ENCODE measurements at places on chromosomes 12 and 14.

GRCh38 chr12:14698555-14698954, 2.2 kb upstream of the GUCY2C start:
- DNase-seq = no peak

GRCh38 chr12:117101953-117102799, 3.0 kb upstream of the TESC start:
- DNase-seq = no peak

DNA sequence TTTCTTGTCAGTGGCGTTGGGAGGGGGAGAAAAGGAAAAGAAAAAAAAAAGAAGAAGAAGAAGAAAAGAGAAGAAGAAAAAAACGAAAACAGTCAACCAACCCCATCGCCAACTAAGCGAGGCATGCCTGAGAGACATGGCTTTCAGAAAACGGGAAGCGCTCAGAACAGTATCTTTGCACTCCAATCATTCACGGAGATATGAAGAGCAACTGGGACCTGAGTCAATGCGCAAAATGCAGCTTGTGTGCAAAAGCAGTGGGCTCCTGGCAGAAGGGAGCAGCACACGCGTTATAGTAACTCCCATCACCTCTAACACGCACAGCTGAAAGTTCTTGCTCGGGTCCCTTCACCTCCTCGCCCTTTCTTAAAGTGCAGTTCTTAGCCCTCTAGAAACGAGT, 1.9 kb downstream of the ASCL1 start:
- peak; percentile 9 for DNase-seq

GRCh38 chr14:65472189-65472588, 59.7 kb downstream of the FUT8 start:
- peak; percentile 68 for DNase-seq

DNA sequence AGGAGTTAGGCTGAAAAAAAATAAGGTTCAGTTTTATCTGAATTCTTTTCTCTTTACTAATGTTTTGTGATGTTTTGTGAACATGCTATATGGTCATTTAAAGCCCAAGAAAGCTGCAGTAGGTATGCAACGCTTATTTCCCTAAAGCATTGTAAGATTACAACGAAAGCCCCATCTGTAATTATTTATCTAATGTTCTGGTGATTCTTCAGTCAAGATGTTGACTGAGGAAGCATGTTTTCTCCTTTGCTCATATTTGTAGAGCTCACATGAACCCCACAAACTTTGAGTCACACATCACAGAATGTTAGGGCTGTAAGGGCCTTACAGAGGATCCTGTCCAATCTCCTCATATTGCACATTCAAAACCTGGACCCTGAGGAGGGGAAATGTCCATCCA, 3.2 kb upstream of the TUBA1C start:
- DNase-seq = no peak

DNA sequence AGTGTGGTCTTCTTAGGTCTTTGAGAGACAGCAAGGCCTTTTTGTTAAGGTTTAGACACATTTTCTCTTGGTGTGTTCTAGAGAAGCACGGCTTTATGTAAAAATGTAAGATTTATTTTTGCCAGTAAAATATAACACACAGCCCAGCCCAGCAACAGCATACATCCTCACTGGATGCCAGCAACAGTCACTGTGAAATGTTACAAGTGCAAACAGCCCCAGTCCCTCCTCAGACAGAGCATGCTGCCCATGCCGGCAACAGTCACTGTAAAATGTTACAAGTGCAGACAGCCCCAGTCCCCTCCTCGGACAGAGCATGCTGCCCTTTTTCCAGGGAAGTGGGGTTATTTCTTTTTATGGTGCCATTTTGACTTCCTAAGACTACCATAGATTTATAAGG, 207.6 kb downstream of the CHST11 start:
- DNase-seq = no peak

DNA sequence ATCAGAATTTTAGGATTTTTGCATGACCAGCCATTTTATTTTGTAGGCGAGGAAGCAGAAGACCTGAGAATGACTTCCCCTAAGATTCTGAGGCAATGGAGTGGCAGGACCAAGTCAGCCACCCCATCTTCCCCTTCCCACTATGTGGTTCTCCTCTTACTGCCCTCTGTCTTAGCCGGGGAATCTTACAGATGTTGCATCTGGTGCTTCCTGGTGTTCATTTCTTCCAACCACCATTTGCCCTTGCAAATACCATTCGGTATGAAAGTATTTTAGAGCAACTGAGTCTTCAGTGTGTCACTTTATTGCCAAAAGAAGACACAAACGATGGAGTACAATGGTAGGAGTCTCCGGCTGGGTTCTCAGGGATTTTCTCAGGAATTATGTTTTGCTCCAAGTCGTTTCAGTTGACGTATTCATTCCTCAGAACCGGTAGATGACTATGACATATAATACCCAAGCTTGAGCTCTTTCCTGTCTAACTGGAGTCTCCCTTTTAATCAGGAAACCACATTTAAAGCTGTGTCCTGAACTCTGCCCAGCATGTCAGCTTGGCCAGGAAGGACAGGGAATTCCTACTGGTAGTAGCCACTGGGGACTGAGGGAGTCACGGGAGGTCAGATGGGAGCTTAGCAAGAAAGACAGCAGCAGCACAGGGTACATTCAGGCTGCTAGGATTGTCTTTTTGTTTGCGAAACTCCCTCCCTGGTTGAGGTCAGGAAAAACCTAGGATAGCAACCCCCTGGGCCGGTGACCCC, 87.0 kb downstream of the SAMD4A start:
- DNase-seq = no peak

- peak; percentile 26 for DNase-seq
These were observed 3.4 kb upstream of the MYRFL start for GRCh38 chr12:69821456-69822159.

DNA sequence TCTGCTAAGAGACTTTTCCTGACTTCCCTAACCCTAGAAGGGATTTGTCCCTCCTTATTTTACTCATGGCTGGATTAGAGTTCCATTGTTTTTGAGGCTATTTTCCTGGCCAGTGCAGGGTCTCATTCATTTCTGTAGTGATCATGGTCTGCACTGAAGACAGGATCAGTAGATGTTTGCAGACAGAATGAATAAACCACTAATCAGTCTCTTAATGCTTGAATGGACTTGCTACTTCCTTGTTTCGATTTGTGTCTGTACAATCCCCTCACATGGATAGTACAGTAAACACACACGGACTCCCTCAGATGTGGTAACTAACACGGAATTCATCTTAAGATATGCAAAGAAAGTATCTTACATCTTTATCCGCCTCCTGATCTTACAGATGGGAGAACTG, 102.6 kb upstream of the PRB2 start:
- peak; percentile 7 for DNase-seq

- DNase-seq = no peak
These were observed 44.7 kb downstream of the RIMKLB start for GRCh38 chr12:8742501-8742900.

- DNase-seq = peak; percentile 29
These were observed 40.2 kb downstream of the PAH start for GRCh38 chr12:102876883-102877282.

GRCh38 chr12:110546339-110546738, 36.8 kb downstream of the PPTC7 start:
- no peak for DNase-seq

DNA sequence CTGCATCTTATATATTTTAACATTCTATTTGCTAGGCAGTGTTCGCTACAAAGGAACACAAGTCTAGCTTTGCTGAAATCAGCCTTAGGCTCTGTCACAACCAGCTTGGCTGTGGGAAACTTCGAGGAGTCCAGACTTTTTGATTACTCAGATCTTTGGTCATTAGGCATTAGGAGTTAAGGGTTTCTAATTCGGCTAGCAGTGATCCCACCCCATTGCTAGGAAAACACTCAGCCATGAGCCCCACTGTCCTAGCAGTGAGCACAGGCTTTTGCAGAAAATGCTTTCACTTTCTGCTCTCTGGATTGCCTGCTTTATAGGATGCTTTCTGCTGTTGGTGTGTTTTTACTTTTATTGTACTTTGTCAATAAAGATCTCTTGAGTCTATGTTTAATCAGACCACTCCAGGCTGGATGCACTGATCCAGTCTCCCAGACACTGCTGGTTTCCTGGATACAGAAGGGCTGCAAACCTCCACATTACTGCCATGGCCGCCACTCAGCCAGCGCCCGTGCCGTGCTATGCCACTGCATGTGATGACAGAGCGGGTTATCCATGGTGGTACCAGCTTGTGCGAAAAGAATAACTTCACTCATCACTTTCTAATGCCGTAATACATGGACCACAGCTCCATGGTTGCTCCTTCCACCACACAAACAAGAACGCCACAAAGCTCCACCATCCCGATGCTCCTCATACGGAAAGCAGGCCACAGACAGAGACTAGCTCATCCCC, 41.0 kb upstream of the PYGL start:
- no peak for DNase-seq

DNA sequence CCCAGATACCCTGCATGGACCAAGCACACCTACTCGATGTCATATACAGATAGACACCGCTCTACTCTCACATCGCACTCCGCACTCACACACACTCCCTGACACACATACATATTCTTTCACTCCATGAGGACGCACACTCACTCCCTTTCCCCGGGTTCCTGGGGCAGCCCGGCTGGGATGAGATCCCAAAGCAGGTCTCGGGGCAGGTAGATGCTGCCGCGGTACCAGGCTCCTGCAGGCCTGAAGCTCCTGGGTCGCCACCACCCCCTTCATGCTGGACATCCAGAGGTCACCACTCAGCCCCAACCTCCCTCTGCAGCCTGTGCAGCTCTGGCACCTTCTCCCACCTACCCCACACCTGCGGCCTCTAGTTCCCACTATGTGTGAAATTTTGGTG, 2.3 kb downstream of the C1QL4 start:
- DNase-seq = no peak

GRCh38 chr12:30764251-30764650, 9.5 kb upstream of the CAPRIN2 start:
- no peak for DNase-seq

DNA sequence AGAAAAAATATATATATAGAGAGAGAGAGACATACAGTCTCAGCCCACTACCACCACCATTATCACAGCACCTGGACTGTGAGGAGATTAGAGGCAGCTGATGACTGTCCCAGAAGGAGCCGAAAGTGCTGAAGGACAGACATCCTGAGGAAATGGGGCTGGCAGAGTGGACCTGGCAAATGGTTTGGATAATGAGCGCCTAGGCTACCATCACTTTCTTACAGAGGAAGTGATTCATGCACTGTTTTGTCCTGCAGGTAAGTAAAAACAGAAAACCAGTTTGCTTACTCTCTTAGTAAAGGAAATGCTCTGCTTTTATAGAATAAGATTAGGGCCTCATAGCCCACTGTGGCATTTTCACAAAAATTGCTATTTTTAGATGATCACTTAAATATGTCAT, 28.6 kb upstream of the DNM1L start:
- DNase-seq = no peak

DNA sequence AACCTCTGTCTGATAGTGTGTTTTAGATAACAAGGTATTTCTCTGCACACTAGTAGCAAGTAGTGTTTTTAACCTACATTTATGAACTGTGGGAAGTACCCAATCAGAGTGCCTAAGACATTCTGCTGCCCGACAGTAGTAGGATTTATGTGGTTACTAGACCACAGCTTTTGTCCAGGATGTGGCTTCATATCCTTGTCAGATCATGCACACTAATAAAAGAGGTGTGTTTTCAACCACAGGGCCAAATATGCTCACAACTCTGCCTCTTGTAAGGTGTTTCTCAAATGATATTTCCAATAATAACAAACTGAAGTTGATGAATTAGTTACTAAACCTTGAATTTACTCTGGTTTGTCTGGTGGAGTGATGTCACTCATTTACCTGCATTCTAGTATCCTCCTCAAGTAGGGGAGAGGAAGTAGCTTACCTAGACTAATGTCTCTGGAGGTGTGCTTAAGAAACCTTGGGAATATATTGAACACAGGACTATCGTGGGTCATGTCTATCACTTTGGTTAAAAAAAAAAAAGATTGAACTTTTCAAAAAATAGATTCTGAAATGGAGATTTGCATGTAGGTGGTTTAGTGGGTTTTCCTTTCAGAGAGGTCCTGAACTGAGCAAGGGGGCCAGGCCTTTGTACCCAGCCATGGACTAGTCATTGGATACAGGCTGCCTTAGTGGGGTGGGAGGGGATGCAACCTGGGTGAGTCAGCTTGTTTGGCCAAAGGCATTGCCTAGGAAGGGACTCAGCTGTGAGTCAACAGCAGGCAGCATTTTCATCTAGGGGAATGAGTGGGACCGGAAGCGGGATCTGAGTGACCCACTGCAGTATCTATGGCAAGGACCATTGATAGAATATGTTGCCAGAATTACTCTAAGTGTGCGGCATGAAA, 14.1 kb downstream of the FBXW8 start:
- DNase-seq = peak; percentile 55

DNA sequence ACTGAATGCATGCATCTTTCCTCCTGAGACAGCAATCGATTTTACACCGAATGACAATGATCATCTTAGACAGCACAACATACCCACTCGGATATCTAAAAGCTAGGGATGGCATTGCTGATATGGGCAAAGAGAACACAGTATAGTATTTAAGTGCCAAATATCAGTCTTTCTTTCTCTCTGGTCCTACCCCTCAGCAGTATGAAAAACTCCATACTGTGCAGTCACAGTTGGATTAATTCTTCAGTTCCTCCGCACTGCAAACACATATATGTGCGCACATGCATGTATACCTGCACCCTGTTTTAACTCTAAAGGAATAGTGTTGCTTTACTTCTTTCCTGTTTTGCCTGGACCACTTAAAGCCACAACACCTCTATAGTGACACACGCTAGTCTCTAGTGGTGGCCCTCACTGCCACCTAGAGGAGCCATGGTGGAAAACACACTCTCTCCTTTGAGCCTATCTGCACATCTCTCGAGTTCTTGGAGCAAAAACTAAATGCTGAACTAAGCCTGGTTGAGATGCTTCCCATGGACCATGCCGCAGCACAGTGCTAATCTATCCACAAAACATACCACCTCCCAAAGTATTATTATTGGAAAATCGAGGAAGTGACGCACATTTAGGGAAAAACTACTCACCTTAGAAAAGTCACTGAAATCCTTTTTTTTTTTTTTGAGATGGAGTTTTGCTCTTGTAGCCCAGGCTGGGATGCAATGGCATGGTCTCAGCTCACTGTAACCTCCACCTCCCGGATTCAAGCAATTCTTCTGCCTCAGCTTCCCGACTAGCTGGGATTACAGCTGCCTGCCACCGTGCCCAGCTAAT, 11.9 kb downstream of the TMEM52B start:
- DNase-seq = peak; percentile 81

GRCh38 chr12:53091756-53092155, 5.7 kb upstream of the IGFBP6 start:
- no peak for DNase-seq

DNA sequence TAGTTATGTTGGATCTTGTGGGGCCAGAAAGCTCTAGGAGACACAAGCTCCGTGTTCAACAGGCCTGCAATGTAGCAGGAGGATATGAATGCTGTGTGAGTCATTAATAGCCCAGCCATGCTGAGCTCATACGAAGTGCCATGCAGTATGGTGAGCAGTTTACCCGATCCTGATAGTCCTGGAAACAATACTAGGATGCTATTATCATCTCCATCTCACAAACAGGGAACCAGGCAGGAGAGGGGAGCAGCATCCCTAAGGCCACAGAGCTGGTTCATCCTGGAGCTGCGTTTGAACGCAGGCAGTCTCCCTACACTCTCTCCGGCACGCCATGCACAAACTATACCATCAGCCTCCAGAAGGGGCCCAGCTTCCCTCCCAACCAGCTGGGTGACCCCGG, 20.5 kb downstream of the TTC7B start:
- no peak for DNase-seq

GRCh38 chr14:64554556-64554955, 4.8 kb downstream of the PPP1R36 start:
- no peak for DNase-seq
